ENCODE measurements at places on chromosomes 4 and X. TPM values are rescaled to one million over a fixed set of nuclear protein-coding genes. Genes with fewer than 3 reads are reported as not detected.

- DNase-seq: no peak
Observed at GRCh38 chr4:85153221-85153620, 186.7 kb upstream of the WDFY3 start.

GRCh38 chr4:180538384-180539057 lies 1704.7 kb upstream of the TENM3 start:
- no peak for DNase-seq

GRCh38 chr4:93828332-93828994 lies at the start of gene ATOH1:
TSS of gene ATOH1 (plus strand) at chr4:93828753. CDS start at chr4:93828927, 174 bp downstream.
- no peak for DNase-seq

FRMPD4 gene
- 2.7 TPM for polyA plus RNA-seq

ADRA2C gene
- not detected for polyA plus RNA-seq

GRCh38 chr4:31236020-31236638 lies 516.0 kb downstream of the PCDH7 start:
- DNase-seq: no peak

- no peak for DNase-seq
Observed at GRCh38 chr4:2689114-2689513, 67.0 kb downstream of the TNIP2 start.

DNA sequence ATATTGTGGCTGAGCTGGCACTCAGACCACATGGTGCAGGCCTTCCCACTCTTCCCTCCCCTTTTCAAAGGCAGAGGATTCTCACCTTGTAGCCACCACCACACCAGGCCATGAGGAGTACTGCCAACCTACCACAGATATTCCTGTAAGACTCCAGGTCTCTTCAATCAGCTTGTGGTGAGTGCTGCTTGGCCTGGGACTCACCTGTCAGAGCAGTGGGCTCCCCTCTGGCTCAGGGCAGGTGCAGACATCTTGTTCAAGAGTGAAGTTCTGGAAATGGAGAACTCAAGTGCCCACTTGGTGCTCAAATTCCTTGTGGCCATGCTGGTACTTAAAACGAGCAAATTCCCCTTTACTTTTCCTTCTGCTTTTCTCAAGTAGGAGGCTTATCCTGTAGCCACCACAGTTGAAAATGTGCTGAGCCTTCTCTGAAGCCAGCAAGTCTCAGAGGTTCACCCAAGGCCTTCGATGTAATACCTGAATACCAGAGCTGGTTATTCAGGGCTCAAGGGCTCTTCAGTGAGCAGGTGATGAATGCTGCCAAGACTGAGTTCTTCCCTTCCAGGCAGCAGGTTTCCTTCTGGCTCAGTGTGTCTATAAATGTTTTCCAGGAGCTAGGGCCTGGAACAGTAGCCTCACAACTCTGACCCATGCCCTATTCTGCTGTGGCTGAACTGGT lies 212.9 kb downstream of the TEX13C start:
- no peak for DNase-seq

- no peak for DNase-seq
Observed at GRCh38 chr4:110955748-110956147, 332.9 kb upstream of the PITX2 start.

- DNase-seq: no peak
Observed at GRCh38 chr4:41058426-41058825, 155.9 kb downstream of the APBB2 start.

DNA sequence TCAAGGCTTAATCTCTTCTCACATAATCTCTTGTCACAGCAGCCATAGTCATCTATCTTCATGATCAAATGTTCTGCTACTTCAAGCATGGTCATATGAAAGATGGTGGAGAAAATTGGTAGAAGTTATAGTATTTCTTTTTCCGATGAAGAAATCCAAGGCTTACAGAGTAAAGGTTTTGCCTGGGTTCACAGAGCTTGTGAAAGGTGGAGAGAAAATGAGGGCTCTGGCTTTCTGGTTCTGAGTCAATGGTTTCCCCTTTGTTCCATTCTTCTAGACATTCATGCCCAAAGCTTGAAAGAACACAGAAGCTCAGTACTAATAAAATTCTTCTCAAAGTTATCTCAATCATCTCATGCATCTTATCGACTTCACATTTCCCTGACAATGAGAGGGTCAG lies 36.1 kb downstream of the CLNK start:
- no peak for DNase-seq

PLK4 gene
- polyA plus RNA-seq: 4.8 TPM

Data from AG04450 (cell line).